Chondrocyte (in vitro differentiated cells): ENCODE measurements at places on chromosomes 5 and 9. TPM values are rescaled to one million over a fixed set of nuclear protein-coding genes. Genes with fewer than 3 reads are reported as not detected.

- no peak for DNase-seq
Measured at GRCh38 chr5:108280248-108280647, 101.7 kb downstream of the FBXL17 start.

STC2 gene
- total RNA-seq = 321 to 1,121 TPM (median 1,110 TPM) in 3 replicates

GRCh38 chr5:132807163-132807838, 5.8 kb upstream of the SOWAHA start:
- DNase-seq = no peak

GRCh38 chr5:40738502-40738901, 17.3 kb downstream of the TTC33 start:
- no peak for DNase-seq

QRFP gene
- not detected in 3 replicates for total RNA-seq

BAAT gene
- total RNA-seq = 0.10 to 0.26 TPM (median 0.24 TPM) in 3 replicates

GRCh38 chr9:71909887-71910649, 925 bp downstream of the ABHD17B start:
- DNase-seq = no peak

CCNI2 gene
- 0.15 TPM in 1 of 3 replicates, not detected in the others for total RNA-seq

DNA sequence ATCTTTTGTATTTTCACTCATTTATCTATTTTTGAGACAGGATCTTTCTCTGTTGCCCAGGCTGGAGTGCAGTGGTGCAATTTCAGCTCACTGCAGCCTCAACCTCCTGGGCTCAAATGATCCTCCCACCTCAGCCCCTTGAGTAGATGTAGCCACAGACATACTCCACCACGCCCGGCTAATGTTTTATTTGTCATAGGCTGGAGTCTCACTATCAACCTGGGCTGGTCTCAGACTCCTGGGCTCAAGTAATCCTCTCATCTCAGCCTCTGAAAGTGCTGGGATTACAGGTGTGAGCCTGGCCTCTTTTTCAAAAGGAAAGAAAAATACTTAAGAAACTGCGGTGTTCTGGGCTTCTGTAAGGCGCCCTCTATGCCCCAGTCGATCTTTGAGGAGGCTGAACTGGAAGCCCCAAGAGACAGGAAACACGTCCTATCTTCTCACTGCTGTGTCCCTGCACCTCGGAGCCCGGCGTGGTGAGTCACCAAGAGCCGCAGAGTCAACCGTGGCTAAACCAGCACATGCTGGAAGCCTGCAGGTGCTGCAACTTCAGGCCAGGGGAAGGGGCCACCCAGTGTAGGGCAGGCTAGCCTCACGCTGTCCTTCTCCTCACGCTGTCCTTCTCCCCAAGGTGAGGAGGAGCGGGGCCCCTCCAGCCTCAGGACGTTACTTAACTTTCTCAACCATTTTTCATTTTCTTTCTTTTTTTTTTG, 15.2 kb upstream of the LHX3 start:
- no peak for DNase-seq

- no peak for DNase-seq
Measured at GRCh38 chr9:5510989-5511388, 658 bp downstream of the PDCD1LG2 start.

GRCh38 chr9:77020413-77021290, 1.2 kb downstream of the FOXB2 start:
- DNase-seq = no peak

- no peak for DNase-seq
Measured at GRCh38 chr5:87916320-87916719, 352.3 kb downstream of the TMEM161B start.

DNA sequence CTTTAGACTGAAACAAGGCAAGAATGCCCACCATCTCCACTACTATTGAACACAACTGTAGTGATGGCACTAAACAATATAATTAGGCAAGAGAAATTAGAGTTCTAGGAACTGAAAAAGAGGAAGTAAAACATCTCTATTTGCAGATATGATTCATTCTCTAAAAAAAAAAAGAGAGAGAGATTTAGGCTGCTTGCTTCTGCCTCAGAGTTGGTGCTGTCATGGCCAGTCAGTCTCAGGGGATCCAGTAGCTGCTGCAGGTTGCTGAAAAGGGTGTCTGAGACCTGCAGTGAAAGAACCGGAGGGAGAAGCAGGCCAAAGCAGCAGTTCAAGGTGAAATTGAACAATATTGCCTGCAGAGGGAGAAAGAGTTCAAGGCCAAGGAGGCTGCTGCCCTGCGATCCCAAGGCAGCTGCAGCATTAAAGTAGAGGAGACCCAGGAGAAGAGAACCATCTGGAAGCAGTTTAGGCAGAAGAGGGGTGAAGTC, 72.5 kb downstream of the AP3B1 start:
- DNase-seq = no peak

GRCh38 chr9:69689991-69690538, 17.9 kb upstream of the APBA1 start:
- DNase-seq = no peak

SHC3 gene
- 0.10 to 0.64 TPM (median 0.30 TPM) in 3 replicates for total RNA-seq

FPGS gene
- total RNA-seq = 50.8 to 52.8 TPM (median 50.8 TPM) in 3 replicates

DNA sequence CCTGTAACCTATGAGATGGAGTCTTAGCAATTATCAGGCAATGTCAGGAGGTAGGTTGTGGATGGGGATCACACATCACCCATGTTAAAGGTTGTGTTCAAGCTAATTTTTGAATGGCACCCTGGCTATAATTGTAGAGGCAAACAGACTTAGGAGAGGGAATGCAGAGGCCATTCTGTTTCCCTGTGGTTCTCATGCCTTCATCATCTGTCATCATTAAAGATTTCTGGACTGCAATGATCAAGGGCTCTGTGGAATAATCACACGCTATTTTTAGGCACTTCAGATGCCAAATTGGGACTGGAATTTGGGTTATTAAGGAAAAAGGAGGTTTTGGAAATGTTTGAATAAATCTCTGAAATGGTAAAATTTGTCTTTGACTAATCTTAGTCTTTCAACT, 1065.4 kb downstream of the TAF11L14 start:
- no peak for DNase-seq

PRDM9 gene
- not detected in 3 replicates for total RNA-seq

HTR1A gene
- not detected in 3 replicates for total RNA-seq

- no peak for DNase-seq
Measured at GRCh38 chr9:6243746-6244145, 28.1 kb downstream of the IL33 start.

PCDHB16 gene
- 4.3 to 6.1 TPM (median 5.9 TPM) in 3 replicates for total RNA-seq

PCDHGA2 gene
- total RNA-seq = 0.19 to 0.30 TPM (median 0.23 TPM) in 3 replicates

DNA sequence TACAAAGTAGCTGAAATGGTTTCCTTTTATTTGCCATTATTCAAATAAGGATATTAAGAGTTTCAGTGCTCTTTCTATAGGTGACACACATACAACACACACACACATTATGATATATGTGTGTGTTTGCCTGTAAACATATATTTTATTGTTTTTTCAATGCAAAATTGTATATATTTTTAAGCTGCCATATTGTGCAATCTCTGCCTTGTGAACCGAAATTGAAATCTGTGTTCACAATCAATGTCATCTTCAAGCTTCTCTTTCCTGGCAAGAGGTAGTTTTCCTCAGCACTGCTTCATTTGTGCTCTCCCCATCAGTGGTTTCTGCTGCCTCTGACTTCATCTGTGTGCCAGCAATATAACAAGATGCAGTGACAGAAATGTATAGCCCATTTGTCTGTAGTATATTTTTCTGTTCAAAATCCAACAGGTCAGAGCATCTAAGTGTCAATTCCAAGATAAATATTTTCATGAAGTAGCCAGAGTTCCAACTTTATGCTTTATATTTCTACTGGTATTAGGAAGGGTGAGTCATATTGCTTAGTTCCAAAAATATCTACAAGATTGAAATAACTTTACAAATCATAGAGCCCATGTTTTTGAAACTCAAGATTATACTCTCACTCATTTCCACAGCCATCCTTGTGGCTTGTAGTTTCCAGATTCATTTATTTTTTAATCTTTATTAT, 1704.8 kb upstream of the CDH9 start:
- DNase-seq = no peak

C8G gene
- 2.2 TPM in 1 of 3 replicates, not detected in the others for total RNA-seq

AGXT2 gene
- total RNA-seq = not detected in 3 replicates

DNA sequence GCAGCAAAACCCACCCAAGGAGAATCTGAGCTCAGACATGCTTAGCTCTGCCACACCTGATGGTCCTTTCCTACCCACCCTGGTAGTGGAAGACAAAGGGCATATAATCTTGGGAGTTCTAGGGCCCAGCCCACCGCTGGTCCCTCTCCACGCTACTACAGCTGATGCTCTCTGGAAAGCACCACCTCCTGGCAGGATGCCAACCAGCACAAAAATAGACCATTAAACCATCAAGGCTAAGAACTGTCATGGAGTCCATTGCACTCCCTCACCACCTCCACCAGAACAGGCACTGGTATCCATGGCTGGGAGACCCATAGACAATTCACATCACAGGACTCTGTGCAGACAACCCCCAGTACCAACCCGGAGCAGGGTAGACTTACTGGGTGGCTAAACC, 111.0 kb upstream of the IL7R start:
- DNase-seq = no peak

- no peak for DNase-seq
Measured at GRCh38 chr5:92560698-92561401, 1020.2 kb downstream of the NR2F1-AS1 start.

- DNase-seq = no peak
Measured at GRCh38 chr5:174665347-174665746, 59.0 kb upstream of the MSX2 start.

DNA sequence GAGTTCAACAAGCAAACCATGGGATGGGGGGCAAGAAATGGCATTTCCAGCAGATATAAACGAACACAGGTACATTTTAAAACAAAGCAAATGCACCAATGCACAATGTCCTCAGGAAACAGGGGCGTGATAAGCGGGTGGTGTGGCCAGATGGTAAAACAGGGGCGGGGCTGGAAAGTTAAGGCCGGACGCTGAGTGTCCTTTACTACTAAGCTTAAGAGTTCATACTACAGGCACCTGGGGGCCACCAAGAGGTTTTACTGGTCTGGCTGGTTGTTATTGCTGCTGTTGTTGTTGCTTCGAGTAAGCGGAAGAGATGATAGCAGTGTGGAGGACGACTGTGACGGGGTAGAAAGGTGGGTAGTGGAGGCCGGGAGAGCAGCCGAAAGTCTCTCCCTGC, 99.8 kb downstream of the ATPSCKMT start:
- no peak for DNase-seq

TAS2R1 gene
- 1.6 to 1.7 TPM in 2 of 3 replicates, not detected in the other for total RNA-seq

DNA sequence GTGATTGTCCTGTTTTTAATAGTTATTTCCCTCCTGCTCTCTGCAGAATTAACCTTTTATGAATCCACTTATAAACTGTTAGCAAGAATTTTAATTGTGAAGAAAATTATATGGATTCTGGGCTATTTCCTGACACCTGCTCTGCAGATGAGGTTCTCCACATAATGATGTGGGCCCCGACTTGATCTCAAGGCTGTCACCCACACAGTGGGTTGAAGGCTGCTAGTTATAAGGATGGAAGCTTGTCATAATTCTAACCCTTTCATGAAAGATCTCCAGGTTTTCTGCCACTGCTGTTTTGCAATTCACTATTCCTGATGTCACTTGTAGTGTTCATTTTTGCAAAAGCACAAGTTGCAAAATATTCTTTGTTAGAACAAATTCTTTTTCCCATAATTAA, 69.1 kb upstream of the MAN2A1 start:
- no peak for DNase-seq

DNA sequence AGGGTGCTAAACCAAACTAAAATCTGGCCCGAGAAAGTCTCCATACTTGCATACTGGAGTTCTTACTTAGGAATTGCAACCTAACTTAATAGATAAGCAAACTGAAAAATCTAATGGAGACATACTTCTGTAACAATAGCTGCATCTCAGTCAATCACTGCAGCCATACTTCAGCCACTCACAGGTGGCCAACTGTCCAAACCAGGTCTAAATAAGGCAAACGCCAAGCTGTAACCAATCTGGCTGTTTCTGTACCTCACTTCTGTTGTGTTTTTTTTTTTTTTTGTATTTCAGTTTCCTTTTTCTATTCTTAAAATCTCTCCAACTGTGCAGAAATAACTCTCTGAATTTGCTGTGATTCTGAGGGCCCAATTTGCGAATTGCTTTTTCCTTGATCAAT, 4.4 kb upstream of the NDUFB6 start:
- no peak for DNase-seq

- DNase-seq = no peak
Measured at GRCh38 chr9:96442491-96442890, 7.5 kb upstream of the HABP4 start.

DNA sequence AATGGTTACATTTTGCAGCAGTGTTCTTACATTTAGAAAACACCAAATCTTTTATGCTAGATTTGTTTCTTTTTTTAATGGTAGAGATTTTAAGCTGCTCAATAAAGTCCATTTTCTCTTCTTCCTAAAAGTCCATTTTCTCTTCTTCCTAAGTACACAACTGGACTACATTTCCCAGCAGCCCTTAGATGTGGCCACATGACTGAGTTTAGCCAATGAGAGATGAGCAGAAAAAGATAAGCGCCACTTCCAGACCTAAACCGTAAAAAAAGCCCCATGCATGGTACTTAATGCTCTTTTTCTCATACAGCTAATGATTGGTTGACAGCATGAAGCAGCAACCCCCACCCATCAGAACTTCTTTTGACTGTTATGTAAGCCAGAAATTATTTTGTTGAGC, 206.7 kb downstream of the FAM114A2 start:
- DNase-seq = no peak

DNA sequence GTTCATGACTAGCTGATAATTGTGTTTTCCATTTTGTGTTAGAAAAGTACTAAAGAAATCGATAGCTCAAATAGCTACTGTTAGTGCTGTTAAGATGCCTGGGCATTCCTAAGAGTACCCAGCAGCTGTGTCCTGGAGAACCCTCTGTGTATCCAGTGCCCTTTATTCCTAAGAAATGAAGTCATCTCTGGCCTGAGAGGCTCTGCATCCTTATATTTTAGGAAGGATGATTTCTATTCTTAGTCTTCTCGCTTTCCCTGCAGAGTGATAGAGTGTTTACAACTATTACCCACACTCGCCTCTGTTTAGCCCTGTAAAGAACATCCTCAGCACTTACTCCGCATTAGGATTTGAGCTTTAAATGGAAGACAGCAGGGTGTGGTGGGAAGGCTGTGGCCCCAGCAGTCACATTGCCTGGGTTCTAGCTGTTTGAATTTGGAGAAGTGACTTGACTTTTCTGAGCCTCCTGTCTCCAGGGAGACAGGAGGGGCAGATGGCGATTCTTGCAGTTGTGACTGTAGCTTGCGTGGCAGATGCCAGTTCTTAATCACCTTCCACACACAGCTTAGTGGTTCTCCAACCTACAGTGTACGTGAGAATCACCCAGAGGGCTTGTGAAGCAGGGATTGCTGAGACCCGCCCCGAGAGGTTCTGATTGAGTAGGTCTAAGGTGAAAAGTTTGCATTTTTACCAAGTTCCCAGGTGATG, 177.2 kb upstream of the PITX1 start:
- DNase-seq = no peak

DNA sequence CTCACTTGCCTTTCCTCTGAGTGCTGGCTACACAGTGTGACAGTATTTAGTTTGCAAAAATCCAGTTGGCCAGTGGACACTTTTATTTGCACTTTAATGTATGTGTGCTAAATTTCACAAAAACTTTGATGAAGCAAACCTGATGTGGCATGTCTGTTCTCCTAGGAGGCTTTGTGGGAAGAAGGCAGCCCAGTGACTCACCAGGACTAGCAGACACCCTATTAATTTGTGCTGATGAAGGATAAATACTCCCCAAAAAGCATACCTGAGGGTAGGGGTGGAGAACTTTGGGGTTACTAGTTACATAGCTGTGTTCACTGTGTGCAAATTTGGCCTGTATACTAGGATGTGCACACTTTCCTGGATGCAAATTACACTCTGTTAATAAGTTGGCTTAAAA, 39.3 kb upstream of the IPPK start:
- DNase-seq = no peak

IRGM gene
- total RNA-seq = not detected in 3 replicates
